Activated CD4-positive, CD25-positive, alpha-beta regulatory T cell (primary cell): ENCODE measurements at places on chromosomes 3 and 15.

DNA sequence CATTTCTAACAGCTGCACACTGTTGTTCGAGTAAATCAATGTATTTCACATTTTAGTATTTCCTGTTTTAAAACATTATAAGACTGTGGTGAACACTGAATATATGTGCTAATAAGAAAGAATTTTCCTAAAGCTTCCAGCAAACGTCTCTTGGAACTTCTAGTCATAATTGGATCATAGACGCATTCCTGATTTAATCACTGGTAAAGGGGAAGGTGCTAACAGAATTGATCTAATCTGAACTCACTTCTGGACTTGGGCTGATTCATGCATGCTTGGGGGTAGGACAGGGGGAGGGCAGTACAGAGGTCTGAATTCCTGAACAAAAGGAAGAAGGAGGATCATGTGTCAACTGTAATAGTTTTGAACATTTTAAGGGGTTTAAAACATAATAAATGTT is 7.3 kb upstream of the LEKR1 start:
- DNase-seq: no peak

- no peak for DNase-seq
These were observed 182.3 kb upstream of the LPP start for GRCh38 chr3:187971629-187972028.

GRCh38 chr3:8653800-8654408 is 9.3 kb upstream of the SSUH2 start:
- no peak for DNase-seq

- DNase-seq: no peak
These were observed 1.7 kb upstream of the TGM5 start for GRCh38 chr15:43268111-43269105.

DNA sequence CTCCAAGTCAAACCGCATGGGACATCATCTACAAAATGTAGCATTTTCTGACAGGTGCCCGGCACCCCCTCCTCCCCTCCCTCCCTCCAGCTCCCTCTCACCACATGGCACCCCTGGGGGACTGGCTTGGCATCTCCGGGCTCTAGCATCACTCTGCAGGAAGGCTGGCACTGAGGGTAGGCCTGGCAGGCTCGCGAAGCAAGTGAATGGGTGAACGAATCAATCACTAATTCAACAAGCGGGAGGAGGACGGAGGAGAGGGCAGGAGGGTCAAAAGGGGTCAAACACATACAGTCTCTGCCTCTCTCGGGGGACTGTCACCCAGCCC is 155.7 kb downstream of the NUP210 start:
- no peak for DNase-seq

DNA sequence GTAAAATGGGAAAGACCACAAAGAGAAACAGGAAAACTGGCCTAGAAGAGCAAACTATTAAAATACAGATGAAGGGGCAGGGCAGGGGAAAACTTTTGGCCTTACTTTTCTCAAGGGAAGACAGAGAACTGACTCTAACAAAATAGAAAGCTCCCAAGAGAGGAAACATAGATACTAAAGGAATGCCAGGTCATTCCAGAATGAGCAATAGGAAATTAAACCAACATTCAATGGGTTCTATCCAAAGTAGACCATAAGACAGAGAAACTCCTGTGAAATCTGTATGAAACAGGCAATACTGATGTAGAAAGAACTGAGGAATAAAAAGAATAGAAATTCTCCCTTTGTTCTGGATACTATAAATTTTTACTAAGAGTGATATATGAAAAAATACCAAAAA is 491.8 kb downstream of the MECOM start:
- no peak for DNase-seq

DNA sequence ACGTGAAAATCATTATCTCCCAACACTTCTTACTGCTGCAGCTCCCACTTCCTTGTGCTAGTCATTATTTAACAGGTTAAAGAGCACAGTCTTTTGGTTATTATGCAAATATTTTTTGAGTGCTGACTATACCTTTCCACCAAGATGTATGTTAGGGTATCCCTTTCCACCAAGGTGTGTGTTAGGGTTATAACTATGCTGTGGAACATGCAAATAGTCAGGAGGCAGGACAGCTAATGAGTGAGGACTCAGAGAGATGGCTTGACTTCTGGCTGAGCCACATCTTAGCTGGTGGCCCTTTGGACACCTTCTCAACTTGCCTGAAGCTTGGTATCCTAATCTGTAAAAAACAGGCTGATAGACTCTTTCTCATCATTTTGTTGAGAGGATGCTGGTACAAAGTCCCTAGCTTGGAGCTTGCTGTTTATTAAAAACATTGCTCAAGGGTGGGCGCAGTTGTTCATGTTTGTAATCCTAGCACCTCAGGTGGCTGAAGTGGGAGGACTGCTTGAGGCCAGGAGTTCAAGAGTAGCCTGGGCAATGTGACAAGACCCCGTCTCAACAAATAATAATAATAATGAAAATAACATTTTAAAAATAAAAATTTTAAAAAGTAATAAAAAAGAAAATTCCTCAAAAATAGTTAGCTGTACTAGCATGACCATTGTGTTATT is 160.5 kb upstream of the ADAMTS9 start:
- no peak for DNase-seq

DNA sequence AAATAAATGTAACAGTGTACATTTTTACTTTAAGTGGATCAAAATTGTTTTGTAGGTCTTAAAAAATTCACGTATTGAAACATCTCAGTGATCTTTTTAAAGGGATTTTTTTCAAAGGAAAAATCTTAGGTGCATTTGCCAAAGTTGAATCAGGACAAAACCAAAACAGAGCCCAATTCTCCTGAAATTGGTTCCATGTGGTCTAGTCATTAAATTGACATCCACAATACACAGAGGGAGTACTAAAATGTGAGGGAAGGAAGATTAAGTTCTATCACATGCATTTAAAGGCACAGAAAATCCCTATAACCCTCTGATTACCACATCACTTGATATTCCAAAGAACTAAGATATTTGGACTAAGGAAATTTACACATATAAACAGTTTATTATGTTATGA is 39.3 kb upstream of the HDC start:
- DNase-seq: no peak

GRCh38 chr3:179513862-179514261 is 48.9 kb upstream of the ACTL6A start:
- DNase-seq: no peak

DNA sequence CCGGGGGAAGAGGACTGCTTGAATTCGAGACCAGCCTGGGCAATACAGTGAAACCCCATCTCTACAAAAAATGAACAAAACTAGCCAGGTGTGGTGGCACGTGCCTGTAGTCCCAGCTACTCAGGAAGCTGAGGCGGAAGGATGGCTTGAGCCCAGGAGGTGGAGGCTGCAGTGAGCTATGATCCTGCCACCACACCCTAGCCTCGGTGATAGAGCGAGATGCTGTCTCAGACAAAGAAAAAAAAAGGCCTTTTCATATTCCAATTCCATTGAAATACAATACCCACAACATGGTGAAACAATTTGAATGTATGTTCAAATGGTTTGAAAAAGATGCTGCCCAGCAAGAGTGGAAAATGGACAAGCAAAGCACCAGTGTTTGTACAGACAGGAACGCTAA is 61.8 kb upstream of the ZNF148 start:
- no peak for DNase-seq

GRCh38 chr15:101165905-101166471 is 85.9 kb downstream of the CHSY1 start:
- DNase-seq: no peak

GRCh38 chr3:163556813-163557523 is 1521.3 kb downstream of the SI start:
- no peak for DNase-seq

DNA sequence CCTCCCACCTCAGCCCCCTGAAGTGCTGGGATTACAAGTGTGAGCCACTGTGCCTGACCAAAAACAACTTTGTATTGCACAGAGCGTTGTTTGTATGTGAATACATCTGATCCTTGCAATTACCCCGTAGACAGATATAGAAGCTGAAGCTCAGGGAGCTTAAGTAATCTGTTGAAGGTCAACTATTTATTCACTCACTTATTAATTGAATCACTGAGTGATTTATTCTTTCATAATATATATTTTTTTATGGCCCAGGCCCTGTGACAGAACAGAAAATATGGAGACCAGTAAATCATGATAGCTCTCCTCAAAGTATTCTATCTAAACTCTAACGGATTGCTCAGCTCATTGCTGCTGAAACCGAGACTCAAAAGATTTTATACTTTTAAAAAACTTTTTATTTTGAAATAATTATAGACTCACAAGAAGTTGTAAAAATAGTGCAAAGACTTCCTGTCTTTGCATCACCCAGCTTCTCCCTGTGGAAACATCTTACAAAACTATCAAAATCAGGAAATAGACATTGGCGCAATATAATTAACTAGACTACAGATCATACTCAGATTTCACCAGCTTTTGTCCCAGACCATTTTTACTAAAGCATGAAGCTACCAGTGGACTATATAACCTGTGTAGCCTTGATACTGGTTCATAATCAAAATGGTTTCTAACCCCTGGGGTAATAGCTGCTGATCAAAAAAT is 466.1 kb downstream of the PDCD6IP start:
- DNase-seq: no peak

- no peak for DNase-seq
These were observed 80.6 kb upstream of the LINGO1 start for GRCh38 chr15:77713281-77713680.

DNA sequence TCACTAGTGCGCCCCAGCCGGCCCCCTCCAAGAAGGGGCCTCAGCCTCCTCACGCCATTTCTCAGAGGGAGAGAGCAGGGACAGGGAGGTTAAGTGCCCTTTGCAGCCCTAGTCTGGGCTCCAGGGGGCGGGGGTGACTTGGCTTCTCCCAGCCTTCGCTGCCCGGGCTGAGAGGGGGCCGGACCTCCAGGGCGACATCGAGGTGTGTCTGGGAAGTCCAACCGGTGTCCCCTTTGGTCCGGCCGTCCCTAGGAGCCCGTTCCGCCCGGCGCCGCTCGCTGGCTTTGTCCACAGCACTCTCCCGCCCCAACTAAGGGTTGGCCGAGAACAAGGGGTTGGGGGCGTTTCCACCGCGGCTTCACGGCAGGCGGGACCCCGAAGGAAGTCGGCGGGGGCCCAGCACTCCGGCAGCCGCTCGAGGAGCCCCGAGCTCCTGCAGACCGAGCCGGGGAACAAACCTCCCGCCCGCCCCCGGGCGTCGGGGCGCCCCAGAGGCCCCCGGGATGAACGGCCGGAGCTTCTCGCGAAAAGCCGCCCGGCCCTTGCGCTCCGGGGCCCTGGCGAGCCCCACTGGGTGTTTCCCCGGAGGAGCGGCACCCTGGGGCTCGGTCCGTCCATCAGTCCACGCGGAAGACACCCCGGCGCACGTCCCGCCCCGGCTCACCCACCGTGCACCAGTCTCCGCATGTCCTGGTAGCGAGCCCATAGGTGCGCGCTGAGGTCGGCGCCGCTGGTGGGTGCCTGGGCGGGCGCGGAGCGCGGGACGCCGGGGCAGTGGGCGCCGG is 627 bp downstream of the NT5DC2 start:
- DNase-seq: no peak

DNA sequence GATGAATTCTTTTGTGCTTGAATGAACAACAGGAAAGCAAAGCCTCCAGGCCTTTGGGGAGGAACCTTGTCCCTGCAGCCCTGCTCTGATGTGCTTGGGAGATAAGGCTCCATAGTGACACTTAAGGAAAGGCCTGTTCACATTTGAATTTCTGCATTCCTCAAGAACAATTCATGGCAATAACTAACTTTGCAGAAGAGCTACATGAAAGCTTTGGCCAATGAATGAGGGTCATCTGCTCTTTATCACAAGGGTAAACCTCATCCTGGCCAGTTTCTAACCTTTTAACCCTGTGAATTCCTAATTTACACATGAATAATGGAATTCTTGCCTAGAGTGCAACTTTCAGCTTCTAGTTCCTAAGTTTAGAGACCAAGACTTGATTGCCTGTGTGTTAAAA is 5.6 kb downstream of the PRTG start:
- no peak for DNase-seq

- no peak for DNase-seq
These were observed 362.1 kb downstream of the PLOD2 start for GRCh38 chr3:145798696-145799537.

DNA sequence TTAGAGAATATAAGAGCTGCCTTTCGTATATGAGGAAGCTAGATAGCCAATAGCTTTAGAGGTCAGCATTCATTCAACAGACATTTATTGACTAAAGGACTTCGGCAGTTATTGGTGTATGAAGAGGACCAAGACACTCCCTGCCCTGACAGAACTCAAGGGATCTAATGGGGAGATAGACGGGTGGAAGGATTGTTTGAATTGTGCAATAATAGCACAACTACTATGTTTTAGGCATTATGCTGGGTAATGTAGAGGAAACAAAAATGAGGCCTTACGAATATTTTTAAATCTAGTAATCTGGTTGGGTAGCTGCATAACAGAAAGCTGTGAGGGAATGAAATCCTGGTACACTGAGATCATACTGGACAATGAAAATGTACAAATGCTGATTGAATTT is 5.0 kb downstream of the LRCH3 start:
- DNase-seq: no peak

GRCh38 chr15:66761726-66762595 is 59.9 kb downstream of the SMAD6 start:
- no peak for DNase-seq

- no peak for DNase-seq
These were observed 13.9 kb upstream of the RTP1 start for GRCh38 chr3:187183210-187183862.

DNA sequence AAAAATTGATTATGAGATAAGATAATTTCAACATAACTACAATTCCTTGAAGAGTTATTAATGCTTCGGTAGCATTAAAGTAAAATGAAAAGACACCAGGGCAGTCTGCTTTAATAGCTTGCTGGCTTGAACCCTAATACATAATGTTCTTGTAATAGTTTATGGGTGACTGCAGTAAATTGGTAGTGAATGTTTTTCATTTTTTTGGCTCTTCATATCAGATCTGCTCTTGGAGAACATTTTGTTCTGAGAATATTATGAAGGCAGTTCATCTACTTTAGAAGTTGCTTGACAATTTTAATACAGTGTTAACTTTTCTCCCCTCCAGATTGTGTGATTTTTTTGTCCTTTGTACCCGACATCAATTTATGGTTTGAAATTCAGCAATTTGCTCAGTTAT is 128.4 kb downstream of the ZBTB20 start:
- DNase-seq: no peak
